ENCODE measurements at places on chromosomes 4 and X.

DNA sequence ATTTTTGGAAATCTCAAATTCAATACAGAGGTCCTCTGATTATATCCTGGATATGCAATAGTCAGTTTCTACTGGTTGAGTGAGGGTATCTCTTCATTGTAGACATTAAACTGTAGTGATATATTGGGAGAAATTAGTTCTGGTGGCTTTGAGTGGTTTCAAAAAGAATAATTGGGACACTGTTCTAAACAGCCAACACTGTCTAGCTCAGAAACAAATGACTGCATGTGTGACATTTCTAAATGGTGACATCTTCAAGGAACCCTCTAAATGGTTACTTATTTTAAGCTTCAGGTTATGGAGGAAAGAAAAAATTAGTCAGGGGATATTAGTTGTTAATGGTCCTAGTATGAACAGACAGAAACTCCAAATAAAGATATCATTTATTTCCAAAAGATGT is 186.2 kb downstream of the LARP7 start:
- no peak for DNase-seq

- DNase-seq, result no peak
Measured at GRCh38 chr4:181971973-181972372, 271.2 kb upstream of the TENM3 start.

- DNase-seq, result no peak
Measured at GRCh38 chr4:181890031-181890430, 353.2 kb upstream of the TENM3 start.

GRCh38 chr4:112277705-112278448 is 7.8 kb downstream of the TIFA start:
- DNase-seq, result no peak

DNA sequence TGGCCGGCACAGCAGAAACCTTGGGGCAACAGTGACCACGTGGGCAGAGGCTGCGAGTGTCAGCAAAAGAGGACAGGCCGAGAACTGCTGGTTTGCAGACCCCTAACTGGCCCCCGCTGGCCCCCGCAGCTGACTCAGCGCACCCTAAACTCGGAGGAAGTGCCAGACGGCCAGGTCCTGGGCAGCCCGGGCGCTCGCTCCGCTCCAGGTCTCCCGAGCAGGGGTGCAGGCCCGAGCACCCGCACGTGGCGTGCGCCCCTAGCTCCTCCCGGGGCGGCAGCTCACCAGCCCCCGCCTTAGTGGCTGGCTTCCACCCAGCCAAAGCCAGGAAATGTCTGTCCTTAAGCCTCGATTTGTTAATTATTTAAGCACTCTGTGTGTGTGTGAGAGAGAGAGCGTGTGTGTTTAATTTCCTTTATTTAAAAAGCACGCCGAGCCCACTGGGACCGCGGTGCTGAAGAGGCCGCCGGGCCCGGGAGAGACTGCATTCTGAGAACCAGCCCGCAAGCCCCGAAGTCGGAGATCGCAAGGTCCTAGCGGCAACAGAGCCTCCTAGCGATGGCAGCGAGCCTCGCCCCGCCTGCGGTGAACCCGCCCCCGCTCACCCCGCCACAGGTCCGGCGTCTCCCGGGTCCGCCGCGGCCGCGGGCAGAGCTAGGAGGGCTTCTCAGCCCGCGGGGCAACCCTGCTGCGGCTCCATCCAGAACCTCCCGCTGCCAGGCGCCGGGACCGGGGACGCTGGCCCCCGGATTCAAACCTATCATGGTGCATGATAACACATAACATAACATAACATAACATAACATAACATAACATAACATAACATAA is 45.9 kb upstream of the CDKN2AIP start:
- DNase-seq, result peak; percentile 86

DNA sequence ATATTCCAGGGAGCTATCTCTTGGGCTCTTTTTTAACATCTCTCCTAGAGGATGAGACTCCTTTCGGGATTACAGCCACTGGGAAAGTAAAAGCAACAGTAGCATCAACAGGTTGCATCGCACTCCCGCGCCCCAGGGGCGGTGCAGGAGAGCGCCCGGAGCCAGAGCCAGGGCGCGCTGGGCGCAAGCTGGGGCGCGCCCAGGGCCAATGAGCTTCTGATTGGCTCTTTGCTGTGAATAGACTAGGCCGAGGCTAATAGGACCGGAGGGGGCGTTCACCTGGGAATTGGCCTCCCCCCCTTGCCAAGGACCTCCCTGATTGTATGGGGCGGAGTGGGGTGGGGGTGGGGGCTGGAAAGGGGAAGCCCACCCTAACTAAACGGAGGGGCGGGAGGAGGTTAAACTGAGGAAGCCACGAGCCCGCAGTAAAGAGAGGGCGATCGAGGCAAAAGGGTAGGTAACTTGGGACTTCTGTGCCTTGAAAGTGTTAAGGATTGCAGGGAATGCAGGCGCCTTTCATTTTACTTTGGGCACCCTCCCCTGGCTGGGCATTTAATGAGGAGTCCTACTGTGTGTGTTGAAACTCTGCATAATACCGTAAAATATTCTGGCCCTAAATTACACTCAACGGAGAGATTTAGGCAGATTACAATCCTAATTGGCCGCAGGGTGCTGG is 1.1 kb upstream of the ATOH1 start:
- DNase-seq, result no peak

DNA sequence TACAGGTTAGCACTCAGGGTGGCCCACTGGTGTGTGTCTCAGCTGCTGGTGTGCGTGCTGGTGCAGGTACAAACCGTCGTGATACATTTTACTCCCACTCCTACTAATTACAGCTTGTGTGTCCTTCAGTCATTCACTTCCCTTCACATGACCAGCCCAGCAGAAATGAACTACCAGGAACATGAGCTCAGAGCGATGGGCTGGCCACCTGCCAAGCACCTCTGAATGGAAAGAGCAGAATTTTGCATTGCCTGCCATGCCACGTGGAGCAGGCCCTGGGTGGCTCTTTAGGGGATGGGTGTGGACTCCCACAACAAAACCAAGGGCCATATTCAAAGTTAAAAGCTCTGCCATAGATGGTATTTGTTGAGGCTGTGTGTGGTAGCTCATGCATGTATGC is 58.9 kb upstream of the PGM2 start:
- peak; percentile 47 for DNase-seq

DNA sequence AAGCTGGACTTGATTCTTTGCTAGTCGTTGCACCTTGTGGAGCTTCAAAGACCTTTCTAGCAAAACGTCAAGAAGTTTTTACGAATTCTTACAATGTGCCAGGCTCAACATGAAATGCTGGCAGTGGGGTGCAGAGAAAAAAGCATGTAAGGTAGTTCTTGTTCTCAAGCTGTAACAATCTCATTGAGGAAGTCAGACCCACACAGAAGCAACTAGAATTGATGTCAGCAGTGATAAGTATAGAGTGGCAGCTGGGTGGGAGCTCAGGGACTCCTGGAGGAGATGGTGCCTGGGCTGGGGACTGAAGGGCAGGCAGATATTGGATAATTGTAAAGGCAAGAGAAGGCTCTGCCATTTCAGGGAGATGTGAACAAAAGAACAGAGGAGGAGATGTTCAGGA is 82.3 kb downstream of the ATG4A start:
- DNase-seq, result no peak

DNA sequence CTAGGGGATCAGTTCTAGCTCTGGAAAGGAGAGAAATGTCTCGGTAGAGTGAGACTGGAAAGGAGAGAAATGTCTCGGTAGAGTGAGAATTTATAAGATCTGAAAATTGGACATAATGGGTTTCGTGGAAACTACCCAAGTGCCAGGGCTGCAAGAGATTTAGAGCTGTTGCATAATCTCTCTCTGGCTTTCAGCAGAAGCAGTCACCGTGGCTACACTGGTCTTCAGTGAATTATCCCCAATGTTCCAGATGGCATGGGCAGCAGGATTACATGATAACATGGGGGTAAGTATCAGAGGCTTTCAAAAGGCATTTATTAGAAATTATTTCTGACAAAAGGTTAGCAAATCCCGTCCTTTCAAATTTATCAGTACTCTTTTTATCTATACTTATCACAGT is 435.5 kb downstream of the NKX6-1 start:
- peak; percentile 4 for DNase-seq

DNA sequence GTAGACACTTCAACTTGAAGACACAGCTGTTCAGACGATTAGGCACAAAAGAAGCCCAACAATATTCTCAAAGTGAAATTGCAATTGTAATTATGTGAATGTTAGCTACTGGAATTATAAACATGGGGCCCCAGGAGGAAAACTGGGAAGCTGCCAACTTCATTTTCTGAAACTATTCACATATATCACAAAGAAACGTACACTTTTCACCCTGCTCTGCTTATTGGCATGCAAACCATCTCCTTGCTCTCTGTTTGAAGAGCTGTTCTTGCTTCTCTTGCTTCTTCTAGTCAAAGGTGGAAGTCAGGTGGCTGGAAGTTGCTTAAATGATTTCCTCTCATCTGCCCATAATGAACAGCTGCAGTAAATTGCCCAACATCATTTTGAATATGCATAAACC is 320.1 kb downstream of the CFAP299 start:
- DNase-seq, result no peak

GRCh38 chrX:39336671-39337311 is 535.5 kb downstream of the MID1IP1 start:
- peak; percentile 3 for DNase-seq

- DNase-seq, result no peak
Measured at GRCh38 chr4:138163171-138163570, 79.0 kb downstream of the SLC7A11 start.

Data from A673 (cell line).